GM12892 (cell line): ENCODE measurements at places on chromosomes 16 and 17.

DNA sequence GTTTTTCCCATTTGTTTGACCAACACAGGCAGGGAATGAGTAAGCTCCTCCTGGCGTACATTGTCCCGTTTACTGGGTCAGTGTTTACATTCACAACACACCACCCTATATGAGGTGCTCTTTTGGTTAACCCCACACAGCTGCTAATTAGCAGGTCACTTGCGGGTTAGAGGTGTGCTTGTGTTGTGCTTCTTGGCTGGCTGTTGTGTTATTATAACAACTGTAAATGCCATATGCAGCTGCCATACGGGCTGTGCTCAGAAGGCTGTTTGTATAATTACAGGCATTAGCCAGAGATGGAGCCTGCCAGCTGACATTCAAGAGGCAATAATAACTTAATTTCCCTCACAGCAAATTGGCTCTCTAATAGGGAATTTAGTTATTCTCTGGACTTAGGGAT, 205.1 kb upstream of the ELAC2 start:
- DNase-seq = no peak

GRCh38 chr17:79000396-79001189, 9.0 kb downstream of the CANT1 start:
- no peak for DNase-seq

GRCh38 chr17:74639704-74640151, 16.2 kb upstream of the CD300E start:
- no peak for DNase-seq

DNA sequence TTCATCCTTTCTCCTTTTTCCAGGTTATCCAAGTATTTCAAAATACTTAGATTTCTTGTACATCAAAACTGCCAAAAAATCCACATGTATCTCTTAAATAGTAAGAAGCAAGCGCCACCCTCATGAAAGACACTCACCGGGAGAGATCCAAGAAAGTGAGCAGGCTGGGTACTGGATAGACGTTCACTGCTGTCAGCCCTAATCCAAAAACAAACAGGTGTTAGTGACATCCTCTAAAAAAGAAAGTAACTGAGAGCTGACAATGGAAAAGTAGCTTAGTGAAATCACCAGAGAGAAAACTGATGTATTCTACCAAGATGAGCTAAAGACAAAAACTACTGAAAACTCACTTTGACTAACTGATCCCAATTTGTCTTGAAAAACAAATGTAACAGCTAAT, 46.1 kb downstream of the MARVELD3 start:
- DNase-seq = no peak

- no peak for DNase-seq
Measured at GRCh38 chr16:86681031-86681756, 102.8 kb downstream of the FOXL1 start.

DNA sequence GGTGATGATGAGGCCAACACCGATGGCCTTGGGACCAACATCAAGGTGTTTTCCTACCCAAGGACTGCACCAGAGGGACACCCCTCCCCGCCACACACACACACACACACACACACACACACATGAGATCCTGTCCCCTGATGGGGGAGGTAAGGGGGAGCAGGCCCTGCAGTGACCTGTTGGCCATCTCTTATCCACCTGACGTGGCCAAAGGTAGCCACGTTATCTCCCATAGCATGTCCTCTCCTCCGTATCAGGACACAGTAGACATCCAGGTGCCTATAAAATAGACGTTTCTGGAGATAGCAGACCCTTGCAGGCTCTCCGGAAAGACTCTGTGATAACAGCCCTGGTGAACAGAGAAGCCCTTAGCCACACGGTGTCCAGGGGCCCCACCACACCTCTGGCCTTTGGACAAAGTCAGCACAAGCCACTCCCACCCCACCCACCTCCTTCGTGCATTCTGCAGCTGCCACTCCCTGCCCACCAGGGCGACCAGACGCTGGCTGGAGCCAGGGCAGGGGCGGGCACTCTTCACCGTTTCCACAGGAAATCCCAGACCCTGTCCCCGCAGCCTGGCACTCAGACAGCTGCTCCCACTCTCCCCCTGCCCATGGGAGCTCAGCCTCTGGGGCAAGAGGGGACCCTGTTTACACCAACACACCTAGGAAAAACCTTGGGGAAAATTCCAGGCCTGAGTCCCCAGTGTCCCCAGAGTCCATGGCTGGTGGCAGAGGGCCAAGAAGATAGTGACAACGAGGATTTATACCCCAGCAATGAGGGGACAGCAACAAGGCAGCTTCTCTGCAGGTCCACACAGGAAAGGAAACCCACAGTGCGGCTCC, 15.4 kb upstream of the ENPP7 start:
- no peak for DNase-seq

GRCh38 chr16:80120899-80121521, 419.8 kb upstream of the DYNLRB2 start:
- DNase-seq = no peak

- DNase-seq = no peak
Measured at GRCh38 chr17:78781104-78781892, 775 bp downstream of the CYTH1 start.

GRCh38 chr17:4599505-4600281, 15.4 kb downstream of the SMTNL2 start:
- no peak for DNase-seq

DNA sequence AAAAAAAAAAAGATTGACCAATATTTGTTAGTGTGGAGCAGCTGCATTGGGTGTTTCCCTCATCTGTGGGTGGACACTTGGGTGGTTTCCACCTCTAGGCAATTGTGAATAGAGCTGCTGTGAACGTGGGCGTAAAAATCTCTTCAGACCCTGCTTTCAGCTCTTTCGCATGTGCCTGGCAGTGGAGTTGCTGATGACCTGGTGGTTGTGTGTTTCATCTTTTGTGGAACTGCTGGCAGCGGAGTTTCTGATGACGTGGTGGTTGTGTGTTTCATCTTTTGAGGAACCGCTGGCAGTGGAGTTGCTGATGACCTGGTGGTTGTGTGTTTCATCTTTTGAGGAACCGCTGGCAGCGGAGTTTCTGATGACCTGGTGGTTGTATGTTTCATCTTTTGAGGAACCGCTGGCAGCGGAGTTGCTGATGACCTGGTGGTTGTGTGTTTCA, 21.4 kb downstream of the ZC3H18 start:
- DNase-seq = peak; percentile 48

- no peak for DNase-seq
Measured at GRCh38 chr17:9509236-9509816, 66.3 kb downstream of the STX8 start.
